AG10803 (cell line): ENCODE measurements at places on chromosomes 4 and X.
A peak's percentile ranks its signal among the peaks of the same experiment; 100 is the strongest.

DNA sequence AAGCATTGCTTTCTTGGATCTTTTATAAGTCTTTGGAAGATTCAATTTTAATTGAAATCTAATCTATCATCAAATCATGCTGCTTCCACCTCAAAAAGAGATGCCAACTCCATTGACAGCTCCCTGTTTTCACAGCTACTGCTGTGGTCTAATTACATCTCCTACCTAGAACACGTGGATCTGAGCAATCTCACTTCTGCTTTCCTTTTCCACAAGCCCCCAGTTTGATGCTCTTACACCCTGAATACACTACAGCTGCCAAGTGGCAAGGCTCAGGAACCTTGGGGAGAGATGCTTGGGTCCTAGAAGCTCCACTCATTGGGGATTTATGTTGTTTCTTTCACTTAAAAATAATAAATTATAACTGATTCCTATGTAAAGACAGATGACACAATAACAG, 172.0 kb downstream of the CFAP299 start:
- no peak for DNase-seq

DNA sequence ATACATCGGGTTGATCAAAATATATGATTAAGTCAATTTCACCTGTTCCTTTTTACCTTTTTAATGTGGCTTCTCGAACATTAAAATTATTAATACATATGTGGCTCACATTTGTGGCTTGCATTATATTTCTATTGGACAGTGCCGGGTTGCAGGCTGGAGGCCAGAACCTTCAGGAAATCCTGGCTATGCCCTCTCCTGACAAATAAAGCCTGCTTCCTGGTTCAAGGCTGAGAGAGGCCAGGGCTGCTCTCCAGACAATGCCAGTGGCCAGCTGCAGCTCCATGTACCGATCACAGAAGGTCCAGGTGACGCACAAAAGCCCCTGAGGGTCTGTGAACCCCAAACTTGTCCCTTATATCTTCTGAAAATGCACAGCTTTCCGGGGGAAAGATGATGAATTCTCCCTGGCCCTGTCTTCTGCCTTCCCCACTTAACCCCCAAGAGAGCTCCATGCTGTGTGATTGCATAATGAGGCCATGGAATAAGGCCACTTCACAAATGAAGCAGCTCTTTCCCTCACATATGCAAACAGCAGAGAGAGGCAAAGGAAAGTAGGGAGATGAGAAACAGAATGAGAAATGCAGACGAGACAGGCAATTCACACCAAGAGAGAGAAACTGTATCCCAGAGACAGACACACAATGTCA, 241.2 kb downstream of the BCOR start:
- DNase-seq, result no peak

GRCh38 chrX:46695491-46695890, 63.4 kb downstream of the SLC9A7 start:
- DNase-seq, result no peak

GRCh38 chr4:133593764-133594163, 444.7 kb downstream of the PCDH10 start:
- no peak for DNase-seq

- peak; percentile 0 for DNase-seq
Observed at GRCh38 chrX:104370089-104370488, 115.4 kb upstream of the ESX1 start.

DNA sequence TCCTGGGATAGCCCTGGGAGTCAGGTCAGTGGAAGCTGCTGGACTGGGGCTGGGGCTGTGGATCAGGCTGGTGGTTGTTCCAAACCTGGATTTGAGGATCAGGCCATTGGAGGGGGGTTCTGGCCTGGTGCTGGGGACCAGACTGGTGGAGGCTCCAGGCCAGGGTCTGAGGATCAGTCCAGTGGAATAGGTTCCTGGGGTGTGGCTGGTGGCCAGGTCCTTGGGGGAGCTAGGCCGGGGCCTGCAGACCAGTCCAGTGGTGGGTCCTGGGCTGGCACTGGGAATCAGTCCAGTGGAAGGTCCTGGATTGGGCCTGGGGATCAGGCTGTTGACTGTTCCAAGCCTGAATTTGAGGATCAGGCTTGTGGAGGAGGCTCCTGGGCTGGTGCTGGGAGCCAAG, 8.0 kb downstream of the ARMCX4 start:
- no peak for DNase-seq

DNA sequence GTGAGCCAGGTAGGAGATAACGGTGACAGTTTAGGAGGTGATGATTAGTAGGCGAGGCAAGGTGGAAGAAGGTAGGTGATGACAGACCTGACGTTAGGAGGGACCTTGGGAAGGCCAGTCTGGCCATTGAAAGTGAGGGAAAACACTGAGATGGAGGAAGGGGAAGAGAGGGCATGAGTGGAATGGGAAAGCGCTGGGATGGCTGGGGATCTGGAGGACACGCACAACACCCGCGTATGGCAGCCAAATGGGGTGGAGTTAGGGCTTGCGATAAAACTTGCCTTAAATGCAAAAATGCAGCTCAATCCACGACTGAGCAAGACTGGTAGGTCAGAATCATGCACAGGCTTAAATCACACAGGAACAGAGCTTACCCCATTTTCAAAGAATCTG, 605 bp upstream of the CDKL2 start:
- no peak for DNase-seq

- DNase-seq, result no peak
Observed at GRCh38 chr4:1241936-1242505, 6.9 kb downstream of the CTBP1 start.

DNA sequence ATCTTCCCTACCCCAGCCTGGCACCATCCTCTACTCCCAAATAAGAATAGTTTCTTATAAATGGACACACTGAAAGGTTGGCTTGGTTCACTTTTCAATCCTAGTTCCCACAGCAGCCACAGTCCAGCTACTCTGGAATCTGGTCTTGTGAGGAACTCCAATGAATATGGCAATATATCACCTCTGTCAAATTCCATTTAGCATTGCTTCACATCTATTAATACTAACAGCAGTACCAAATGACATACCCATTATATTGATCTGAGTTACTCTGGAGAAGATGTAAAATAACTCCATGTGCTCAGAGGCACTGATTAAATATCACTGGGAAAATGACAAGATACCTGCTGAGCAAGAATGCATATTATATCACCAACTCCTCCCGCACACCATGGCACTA, 8.6 kb downstream of the OPHN1 start:
- peak; percentile 28 for DNase-seq

DNA sequence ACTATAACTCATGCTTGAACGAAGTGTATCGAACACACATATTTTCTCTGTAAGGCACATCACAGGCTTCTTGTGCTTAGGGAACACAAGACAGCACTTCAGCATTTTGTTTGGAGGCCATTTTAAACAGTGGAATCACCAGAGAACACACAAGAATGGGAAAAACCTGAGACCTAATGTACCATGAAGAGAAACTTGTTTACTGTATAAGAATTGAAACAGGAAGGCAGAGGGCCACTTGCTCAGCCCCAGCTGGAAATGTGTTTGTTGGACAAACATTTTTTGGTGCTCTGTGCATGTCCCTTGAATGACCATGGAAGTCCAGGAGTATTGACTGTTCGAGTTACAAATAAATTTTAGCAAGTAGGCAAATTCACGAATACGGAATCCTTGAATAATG, 47.5 kb downstream of the RAPGEF2 start:
- no peak for DNase-seq

- DNase-seq, result no peak
Observed at GRCh38 chr4:78734441-78735162, 41.5 kb upstream of the BMP2K start.

- DNase-seq, result no peak
Observed at GRCh38 chr4:44257461-44257860, 191.1 kb downstream of the KCTD8 start.

GRCh38 chr4:80252427-80252826, 14.0 kb upstream of the FGF5 start:
- no peak for DNase-seq

DNA sequence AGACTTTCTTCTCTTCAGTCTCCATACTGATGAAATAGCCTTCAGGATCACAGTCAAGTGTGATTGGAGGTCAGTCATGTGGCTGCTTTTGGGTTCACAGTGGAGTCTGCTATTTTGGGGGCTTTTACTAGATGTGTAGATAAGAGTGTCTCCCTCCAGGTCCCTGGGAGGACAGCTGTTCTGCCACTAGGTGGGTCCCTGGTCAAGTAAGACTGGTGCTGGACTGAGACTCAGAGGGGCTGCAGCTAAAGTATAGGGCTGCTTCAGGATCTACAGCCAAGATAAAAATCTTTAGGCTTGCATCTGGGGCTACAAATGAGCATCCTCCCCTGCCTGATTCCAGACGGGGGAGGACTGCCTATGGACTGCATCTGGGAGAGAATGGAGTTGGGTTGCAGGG, 200.7 kb upstream of the ANKRD50 start:
- DNase-seq, result no peak

DNA sequence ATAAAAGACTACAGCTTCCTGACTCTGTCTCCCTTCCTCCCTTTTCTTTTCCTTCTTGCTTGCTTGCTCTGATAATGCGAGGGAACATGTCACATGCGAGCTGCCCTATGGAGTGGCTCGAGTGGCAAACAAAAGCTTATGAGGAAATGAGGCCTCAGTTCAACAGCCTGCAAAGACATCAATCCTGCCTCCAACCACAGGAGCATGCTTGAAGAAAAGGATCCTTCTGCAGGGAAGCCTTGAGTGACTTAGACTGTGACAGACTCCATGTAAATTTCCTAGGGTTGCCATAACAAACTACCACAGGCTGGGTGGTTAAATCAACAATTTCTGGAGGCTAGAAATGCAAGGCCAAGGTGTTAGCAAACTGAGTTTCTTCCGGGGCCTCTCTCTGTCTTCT, 152.5 kb downstream of the NR3C2 start:
- no peak for DNase-seq

DNA sequence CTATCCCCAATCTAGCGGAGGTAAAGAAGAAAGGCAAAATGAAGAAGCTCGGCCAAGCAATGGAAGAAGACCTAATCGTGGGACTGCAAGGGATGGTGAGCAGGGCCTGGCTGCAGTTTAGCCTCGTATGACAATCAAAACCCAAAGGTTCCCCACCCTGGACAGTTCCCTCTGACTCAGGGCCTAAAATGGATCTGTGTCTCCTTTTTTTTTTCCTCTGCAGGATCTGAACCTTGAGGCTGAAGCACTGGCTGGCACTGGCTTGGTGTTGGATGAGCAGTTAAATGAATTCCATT, 986 bp downstream of the HDAC6 start:
- DNase-seq, result no peak

GRCh38 chr4:77481856-77482255, 123.8 kb upstream of the CXCL13 start:
- peak; percentile 15 for DNase-seq

- no peak for DNase-seq
Observed at GRCh38 chrX:8075636-8076035, 95.4 kb downstream of the VCX2 start.

GRCh38 chrX:16559206-16559619, 90.7 kb upstream of the S100G start:
- peak; percentile 96 for DNase-seq

DNA sequence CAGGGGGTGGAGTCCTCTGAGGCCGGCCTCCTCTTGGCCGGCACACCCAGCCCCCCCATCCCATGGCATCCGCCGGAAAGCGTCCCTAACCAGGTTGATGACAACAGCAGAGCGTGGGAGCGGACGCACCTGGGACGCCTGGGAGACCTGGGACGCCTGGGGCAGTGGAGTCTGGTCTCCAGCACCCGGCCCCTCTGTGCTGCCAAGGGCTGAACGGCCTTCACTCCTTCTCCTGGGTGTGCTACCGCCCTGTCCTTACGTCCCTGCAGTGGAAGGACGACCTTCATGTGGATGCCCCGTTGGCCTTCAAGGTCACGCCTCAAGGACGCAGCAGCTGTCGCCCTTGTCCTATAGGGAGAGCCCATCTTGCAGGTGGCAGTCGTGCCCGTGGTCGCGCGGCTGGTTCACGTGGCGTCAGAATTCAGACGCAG, 26.9 kb downstream of the NKX1-1 start:
- DNase-seq, result no peak

DNA sequence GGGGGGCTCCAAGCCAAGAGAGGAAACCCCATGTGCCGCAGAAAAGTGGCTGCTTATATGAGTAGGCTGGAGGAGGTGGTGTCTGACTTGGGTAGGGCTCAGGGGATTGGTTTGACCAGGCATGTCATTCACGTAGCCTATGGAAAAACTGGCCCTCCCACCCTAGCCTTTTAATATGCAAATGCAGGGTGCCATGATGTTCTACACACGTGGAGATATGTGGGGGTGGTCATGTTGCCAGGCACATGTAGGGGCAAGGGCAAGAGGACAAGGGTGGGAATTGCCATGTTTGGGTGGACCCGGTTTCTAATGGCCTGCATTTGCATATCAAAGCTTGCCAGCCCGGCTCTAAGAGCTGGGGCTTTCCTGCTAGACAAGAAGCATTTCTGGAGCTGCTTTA, 86.9 kb upstream of the SHISA3 start:
- no peak for DNase-seq

GRCh38 chr4:41613386-41613785, 75.4 kb downstream of the LIMCH1 start:
- peak; percentile 15 for DNase-seq

DNA sequence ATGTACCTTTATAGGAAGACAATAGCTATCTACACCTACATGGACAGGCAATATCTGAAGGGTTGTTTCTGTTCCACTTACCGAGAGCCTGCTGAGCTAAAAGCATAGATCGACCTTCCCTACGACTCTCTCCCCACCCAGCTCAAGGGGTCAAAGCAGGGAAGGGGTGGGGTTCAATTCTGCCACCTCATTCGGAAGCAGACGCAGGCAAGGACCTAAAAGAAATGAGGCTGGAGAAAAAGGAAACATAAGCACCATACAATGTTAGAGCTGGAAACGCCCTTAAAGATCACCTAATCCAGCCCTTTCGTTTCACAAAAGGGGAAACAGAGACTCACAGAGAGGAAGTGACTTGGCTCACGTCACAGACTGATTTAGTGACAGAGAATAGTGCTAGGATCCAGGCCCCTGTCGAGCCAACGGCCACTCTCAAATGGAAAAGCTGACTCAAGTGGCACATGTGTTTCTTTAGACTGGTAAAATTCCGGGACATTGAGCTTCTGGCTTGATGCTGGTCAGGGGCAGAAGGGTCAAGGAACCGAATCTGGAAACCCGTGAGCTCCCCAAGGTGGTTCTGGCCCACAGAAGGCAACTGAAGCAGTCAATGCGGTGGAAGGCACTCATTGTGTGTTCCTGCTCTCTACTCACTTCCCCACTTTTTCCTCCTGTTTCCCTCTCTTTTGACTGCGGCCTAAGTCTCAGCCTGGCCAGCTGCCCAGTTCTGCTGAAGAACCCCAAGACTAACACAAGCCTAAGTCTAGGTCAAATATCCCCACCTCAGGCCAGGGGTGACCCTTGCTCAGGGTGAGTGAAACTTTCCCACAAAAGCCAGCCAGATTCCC, 7.5 kb downstream of the SEPTIN6 start:
- no peak for DNase-seq

GRCh38 chrX:101550362-101550750, at the start of gene ARMCX1:
TSS of gene ARMCX1 (plus strand) at chrX:101550547. CDS start at chrX:101552931, 2,384 bp downstream.
- peak; percentile 76 for DNase-seq

- DNase-seq, result no peak
Observed at GRCh38 chr4:156201050-156201449, 247.4 kb upstream of the CTSO start.

- DNase-seq, result peak; percentile 5
Observed at GRCh38 chr4:22348410-22348809, 167.5 kb downstream of the ADGRA3 start.
